ENCODE measurements at places on chromosomes 11 and 22. TPM values are rescaled to one million over a fixed set of nuclear protein-coding genes. Genes with fewer than 3 reads are reported as not detected.

- H3K4me3 ChIP-seq: no peak overlapping the region
- H3K27ac ChIP-seq: no peak overlapping the region
- no peaks in the 10 kb centered on the region for H3K27me3 ChIP-seq
- no peak for DNase-seq
These were observed 14.4 kb downstream of the ATXN10 start for GRCh38 chr22:45686004-45686403.

NXPE2 gene
- not detected for total RNA-seq

CHEK1 gene
- total RNA-seq: 131 TPM

KRTAP5-4 gene
- total RNA-seq: not detected

DNA sequence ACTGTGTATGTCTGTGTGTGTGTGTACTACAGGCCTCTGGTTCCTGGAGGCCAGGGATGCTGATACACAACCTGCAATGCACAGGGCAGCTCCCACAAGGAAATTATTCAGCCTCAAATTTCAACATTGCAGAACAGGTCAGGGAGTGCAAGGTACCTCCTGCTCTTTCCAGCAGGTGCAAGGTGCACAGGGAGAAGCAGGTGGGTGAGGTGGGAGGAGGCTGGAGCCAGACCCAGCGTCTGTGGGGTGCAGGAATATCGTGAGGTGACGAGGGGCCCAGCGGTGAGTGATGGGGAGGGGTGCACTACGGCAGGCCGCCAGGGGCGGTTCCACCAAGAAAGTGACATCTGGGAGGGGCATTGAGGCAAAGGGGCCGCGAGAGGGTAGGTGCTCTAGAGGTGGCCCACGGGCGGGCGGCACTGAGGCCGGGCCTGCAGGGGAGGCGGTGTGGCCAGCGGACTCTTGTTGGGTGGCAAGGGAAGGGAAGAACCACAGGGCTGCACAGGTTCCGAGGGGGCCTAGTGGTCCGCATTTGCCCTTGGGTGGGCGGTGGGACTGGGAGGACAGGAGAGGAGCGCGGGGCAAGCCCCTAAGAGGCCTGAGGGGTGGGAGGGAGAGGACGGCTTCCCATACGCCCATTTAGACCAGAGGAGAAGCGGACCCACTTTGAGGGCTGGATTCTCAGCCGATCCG lies 21.6 kb downstream of the DGCR6L start:
- DNase-seq: no peak
- no peaks in the 10 kb centered on the region for H3K36me3 ChIP-seq
- no peak overlapping the region for H3K27ac ChIP-seq
- peak overlapping the region; percentile 90 for H3K4me3 ChIP-seq
- peaks cover 32% of the 10 kb centered on the region for H3K27me3 ChIP-seq
- H3K4me1 ChIP-seq: peaks cover 4% of the 10 kb centered on the region

DNA sequence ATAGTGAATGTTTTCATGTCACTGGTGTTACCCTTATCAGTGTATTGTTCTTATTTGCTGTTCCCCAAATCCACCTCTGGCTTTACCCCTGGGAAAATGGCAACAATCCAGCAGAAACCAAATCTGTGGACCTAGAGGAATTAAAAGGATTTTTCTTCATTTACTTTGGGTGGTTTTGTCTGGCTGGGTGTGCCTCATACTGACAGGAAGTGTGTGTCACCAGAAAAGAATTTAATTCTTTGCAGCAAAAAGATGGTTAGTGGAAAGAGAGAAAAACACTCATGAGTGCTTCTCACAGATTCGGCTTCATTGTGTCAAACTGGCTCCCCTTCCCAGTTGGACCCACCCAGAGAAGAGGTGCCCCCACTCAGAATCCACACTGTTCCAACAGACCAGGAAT lies 38.9 kb downstream of the FZD4 start:
- no peak overlapping the region for H3K4me3 ChIP-seq
- no peaks in the 10 kb centered on the region for H3K36me3 ChIP-seq
- H3K4me1 ChIP-seq: peaks cover 2% of the 10 kb centered on the region
- H3K27ac ChIP-seq: no peak overlapping the region

SLN gene
- total RNA-seq: not detected

OR10D3 gene
- total RNA-seq: not detected

DNA sequence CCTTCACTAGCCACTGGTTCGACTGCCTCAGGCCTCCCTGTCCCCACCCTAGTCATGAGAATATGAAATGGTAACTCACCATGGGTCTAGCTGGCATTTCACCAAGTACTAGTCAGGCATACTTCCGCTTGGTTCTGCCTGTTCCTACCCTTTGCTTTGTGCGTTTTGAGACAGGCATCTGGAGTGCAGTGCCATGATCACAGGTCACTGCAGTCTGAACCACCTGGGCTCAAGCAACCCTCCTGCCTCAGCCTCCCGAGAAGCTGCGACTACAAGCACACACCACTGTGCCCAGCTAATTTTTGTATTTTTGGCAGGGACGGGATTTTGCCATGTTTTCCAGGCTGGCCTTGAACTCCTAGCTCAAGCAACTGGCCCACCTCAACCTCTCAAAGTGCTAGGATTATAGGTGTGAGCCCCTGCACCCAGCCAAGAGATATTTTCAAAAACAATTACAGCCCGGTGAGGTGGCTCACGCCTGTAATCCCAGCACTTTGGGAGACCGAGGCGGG lies 14.1 kb downstream of the HRAS start:
- no peak overlapping the region for H3K4me3 ChIP-seq
- no peak overlapping the region for H3K27ac ChIP-seq
- no peaks in the 10 kb centered on the region for H3K27me3 ChIP-seq

DNA sequence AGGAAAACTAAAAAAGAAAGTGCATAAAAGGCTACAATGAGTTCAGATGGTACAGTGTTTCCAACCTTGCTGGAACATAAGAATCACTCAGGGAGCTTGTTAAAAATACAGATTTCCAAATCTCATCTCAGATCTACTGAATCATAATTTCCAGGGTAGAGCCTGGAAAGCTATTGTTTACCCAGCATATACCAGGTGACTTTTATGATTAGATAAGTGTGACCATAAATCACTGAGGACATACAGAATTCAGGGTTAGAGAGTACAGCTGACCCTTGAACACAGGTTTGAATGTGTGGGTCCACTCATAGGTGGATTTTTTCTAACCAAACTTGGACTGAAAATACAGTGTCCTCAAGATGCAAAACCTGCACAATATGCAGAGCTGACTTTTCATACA lies 11.9 kb downstream of the SAAL1 start:
- no peak overlapping the region for H3K27ac ChIP-seq
- H3K4me3 ChIP-seq: no peak overlapping the region
- no peak for DNase-seq
- H3K4me1 ChIP-seq: peaks cover 5% of the 10 kb centered on the region
- H3K36me3 ChIP-seq: peaks cover 45% of the 10 kb centered on the region
- H3K27me3 ChIP-seq: no peaks in the 10 kb centered on the region

- peak; percentile 94 for DNase-seq
- H3K27ac ChIP-seq: no peak overlapping the region
- peaks cover 11% of the 10 kb centered on the region for H3K27me3 ChIP-seq
These were observed 315.3 kb downstream of the TMEM135 start for GRCh38 chr11:87352759-87353707.

- no peak overlapping the region for H3K4me3 ChIP-seq
- DNase-seq: no peak
- no peaks in the 10 kb centered on the region for H3K27me3 ChIP-seq
- H3K4me1 ChIP-seq: no peaks in the 10 kb centered on the region
- H3K27ac ChIP-seq: no peak overlapping the region
- H3K36me3 ChIP-seq: no peaks in the 10 kb centered on the region
These were observed 2120.0 kb upstream of the RAG2 start for GRCh38 chr11:38718049-38718448.

KCNK4 gene
- total RNA-seq: 0.23 TPM

DNA sequence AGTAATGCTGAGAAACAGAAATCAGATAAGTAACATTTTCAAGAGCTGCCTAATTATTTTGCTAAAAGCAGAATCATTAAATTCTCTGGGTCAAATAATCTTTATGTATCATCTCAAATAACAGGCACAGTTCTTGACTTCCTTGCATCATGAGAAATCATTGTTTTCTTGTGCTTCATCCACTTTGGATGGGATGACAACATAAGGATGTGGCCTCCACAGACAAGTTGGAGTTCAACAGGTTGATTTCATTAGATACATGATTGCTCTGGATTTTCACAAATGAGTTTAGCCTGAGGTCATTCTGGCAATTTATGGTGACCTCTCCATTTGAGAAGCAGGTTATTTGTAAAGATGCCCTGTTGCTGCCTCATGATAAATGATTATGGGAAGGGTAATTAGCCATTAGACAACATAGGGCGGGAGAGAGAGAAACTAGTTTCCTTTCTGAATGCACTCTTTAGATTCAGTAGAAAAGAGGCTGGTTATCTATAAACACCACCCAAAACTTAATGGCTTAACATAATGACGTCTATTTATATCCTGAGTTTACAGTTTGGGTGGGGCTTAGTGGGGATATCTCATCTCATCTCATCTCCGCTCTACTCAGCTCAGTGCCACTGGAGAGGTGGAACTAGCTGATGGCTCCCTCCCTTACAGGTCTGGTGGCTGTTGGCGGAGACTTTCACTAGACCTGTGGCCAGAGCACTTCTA lies 35.0 kb upstream of the ADORA2A start:
- peaks cover 23% of the 10 kb centered on the region for H3K4me1 ChIP-seq
- no peak overlapping the region for H3K27ac ChIP-seq
- H3K27me3 ChIP-seq: no peaks in the 10 kb centered on the region
- no peak for DNase-seq
- peaks cover 25% of the 10 kb centered on the region for H3K36me3 ChIP-seq
- peak overlapping the region; percentile 34 for H3K4me3 ChIP-seq

ADORA2A gene
- total RNA-seq: 36.2 TPM

LUZP2 gene
- not detected for total RNA-seq

- no peaks in the 10 kb centered on the region for H3K36me3 ChIP-seq
- no peak overlapping the region for H3K27ac ChIP-seq
- peaks cover 12% of the 10 kb centered on the region for H3K4me1 ChIP-seq
- H3K4me3 ChIP-seq: no peak overlapping the region
These were observed 2.4 kb upstream of the PPFIBP2 start for GRCh38 chr11:7511401-7511800.

CASP12 gene
- total RNA-seq: not detected

- no peaks in the 10 kb centered on the region for H3K36me3 ChIP-seq
- H3K4me3 ChIP-seq: no peak overlapping the region
- no peaks in the 10 kb centered on the region for H3K27me3 ChIP-seq
These were observed 197.5 kb downstream of the C11orf87 start for GRCh38 chr11:109619498-109619897.

PRRG4 gene
- total RNA-seq: 0.85 TPM

DNA sequence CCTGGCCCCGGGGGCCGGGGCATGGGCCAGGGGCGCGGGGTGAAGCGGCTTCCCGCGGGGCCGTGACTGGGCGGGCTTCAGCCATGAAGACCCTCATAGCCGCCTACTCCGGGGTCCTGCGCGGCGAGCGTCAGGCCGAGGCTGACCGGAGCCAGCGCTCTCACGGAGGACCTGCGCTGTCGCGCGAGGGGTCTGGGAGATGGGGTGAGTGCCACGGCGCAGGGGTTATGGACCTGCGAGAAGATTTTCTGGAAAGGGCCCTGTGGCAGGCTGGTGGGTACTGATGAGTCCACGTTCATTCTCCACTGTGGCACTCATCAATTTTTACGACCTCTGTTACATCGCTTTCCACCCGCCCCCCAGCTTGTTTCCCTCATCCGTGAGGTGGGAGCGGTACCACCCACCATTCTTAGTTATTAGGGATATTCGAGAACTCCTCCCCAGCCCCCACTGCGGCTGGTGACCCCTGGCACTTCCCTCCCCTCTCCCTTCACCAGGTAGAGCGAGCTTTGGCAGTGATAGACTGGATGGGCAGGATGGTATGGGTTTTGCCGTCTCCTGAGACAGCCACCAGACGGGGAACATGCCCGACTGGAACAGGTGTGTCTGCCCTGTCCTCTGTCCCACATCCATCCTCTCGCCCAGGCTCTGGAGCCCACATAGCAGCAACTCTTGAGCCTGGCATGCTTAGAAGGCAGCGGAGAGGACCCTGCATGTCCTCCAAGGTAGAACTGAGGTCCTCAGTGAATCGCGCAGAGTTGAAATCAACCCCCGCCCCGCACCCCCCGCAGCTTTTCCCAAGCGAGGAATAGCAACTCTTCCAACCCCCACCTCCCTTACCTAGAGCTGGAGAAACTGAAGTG lies 562 bp downstream of the DGAT2 start:
- H3K4me1 ChIP-seq: peaks cover 42% of the 10 kb centered on the region
- peak overlapping the region; percentile 84 for H3K4me3 ChIP-seq
- H3K27me3 ChIP-seq: peaks cover 26% of the 10 kb centered on the region
- H3K36me3 ChIP-seq: peaks cover 5% of the 10 kb centered on the region
- H3K27ac ChIP-seq: peak overlapping the region; percentile 64

DNA sequence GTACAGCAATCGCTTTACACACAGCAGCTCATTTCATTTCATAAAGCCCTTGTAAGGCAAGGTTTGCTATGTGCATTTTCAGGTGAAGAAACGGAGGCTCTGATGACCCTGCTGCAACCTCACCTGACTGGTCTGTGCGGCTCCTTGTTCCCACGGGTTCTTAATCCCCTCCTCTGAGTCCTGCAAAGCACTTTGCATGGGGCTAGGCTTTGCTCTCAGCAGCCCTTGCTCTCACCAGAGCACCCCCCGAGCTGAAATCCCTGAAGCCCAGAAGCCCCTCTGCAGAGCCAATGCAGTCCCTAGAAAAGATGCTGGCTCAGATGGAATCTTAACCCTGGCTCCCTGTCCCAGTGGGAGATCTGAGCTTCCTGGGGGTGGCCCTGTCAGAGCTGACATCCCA lies 11.0 kb upstream of the APOL6 start:
- DNase-seq: no peak
- H3K36me3 ChIP-seq: no peaks in the 10 kb centered on the region
- peaks cover 4% of the 10 kb centered on the region for H3K27me3 ChIP-seq
- no peak overlapping the region for H3K27ac ChIP-seq
- peaks cover 18% of the 10 kb centered on the region for H3K4me1 ChIP-seq

DNA sequence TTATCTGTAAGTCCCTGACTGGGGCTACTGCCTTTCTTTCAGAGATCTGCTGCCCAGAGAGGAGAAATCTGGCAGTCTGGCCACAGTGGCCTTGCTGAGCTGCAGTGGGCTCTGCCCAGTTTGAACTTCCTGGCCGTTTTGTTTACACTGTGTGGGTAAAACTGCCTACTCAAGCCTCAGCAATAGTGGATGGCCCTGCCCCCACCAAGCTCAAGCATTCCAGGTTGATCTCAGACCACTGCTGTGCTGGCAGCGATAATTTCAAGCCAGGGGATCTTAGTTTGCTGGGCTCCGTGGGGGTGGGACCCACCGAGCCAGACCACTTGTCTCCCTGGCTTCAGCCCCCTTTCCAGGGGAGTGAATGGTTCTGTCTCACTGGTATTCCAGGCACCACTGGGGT lies 117.5 kb downstream of the TRPC6 start:
- no peaks in the 10 kb centered on the region for H3K36me3 ChIP-seq
- H3K27ac ChIP-seq: no peak overlapping the region
- no peak for DNase-seq
- no peak overlapping the region for H3K4me3 ChIP-seq
- no peaks in the 10 kb centered on the region for H3K27me3 ChIP-seq
